ENCODE measurements at places on chromosomes 1 and 21. TPM values are rescaled to one million over a fixed set of nuclear protein-coding genes. Genes with fewer than 3 reads are reported as not detected.

- no peaks in the 10 kb centered on the region for H3K36me3 ChIP-seq
- H3K4me1 ChIP-seq = no peaks in the 10 kb centered on the region
- H3K27ac ChIP-seq = no peak overlapping the region
Observed at GRCh38 chr1:115170961-115171392, 81.7 kb upstream of the TSPAN2 start.

DNA sequence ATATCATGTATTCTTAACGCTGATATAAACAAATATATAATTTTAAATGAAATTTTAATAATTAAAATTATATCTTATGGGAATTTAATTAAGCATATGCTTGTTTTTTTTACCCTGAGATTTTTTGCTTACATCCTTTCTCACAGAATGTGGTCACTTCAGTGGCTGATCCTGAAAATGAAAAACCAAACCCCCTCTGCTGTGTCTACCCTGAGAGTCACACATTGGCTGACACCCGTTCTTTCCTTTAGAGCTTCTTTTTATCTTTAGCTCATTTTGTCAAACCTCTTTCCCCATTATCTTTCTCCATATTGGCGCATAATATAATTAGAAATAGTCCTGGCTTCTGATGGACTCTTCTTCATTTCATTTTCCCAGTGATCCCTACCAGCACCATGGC lies 10.8 kb upstream of the CACYBP start:
- H3K27me3 ChIP-seq = no peaks in the 10 kb centered on the region
- no peak overlapping the region for H3K4me3 ChIP-seq
- H3K27ac ChIP-seq = no peak overlapping the region
- no peaks in the 10 kb centered on the region for H3K36me3 ChIP-seq
- H3K4me1 ChIP-seq = peaks cover 14% of the 10 kb centered on the region

DNA sequence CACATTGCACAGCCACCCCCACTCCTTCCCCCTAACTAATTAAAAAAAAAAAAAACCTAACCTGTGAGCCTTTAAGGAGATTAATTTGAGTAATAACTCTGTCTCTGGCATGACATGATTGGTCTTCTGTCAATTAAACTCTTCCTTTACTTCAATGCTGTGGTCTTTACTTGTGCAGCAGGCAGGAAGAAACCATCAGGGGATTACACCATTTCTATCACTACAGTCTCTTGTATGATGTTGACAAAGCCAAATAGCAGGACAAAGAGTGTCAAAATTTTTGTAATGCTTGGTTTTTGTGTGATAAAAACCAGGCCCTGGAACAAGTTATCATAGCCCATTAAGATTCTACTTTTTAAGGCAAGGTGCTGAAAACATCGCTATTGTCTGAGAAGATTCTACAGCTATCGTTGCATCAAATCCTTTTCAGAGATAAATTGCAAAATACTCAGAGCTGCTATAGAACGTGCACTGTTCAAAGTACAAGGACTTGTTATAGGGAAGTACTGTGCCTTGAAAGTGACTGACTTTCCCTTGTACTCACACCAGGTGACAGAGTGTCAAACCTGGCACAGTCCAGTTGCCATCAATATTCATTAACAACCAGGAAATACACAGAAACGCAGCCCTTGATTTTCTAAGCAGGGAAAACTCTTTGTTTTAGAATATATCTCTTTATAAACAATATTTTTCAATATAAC lies 37.7 kb downstream of the LHX9 start:
- no peak overlapping the region for H3K4me3 ChIP-seq
- H3K36me3 ChIP-seq = no peaks in the 10 kb centered on the region
- H3K27ac ChIP-seq = no peak overlapping the region

GRCh38 chr1:62043154-62043553 lies 151.5 kb upstream of the L1TD1 start:
- H3K4me3 ChIP-seq = no peak overlapping the region
- DNase-seq = no peak
- peaks cover 4% of the 10 kb centered on the region for H3K36me3 ChIP-seq
- no peaks in the 10 kb centered on the region for H3K27me3 ChIP-seq
- H3K4me1 ChIP-seq = no peaks in the 10 kb centered on the region
- H3K27ac ChIP-seq = no peak overlapping the region

Gene ATP6V1G3
- total RNA-seq = not detected

Gene TINAGL1
- total RNA-seq = not detected

Gene DNASE2B
- not detected for total RNA-seq

Gene ITLN2
- total RNA-seq = not detected

Gene HTR6
- total RNA-seq = 0.40 TPM
